Mammary epithelial cell (primary cell): ENCODE measurements at places on chromosomes 6 and 20.

DNA sequence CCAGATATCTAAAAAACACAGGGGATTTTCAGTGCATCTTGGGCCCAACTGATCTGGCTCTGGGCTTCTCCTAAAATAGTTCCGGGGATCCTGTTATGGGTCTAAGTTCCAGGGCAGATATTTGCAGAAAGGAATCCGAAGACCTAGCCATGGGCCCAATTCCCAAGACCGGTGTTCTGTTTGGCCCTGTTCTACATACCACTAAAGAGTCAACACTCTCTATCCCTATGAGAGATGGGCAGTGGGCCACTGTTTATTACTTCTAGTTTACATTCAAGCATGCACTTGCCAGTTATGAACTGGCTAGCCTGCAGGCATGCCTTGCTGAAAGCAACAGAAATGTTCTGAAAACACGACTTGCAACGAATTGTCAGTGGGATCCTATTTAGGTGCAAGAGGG lies 87.4 kb upstream of the PLCB4 start:
- no peak for DNase-seq

- DNase-seq, result no peak
Observed at GRCh38 chr6:124958149-124958548, 4.1 kb upstream of the RNF217 start.

- no peak for DNase-seq
Observed at GRCh38 chr6:41442352-41442672, 103.9 kb upstream of the FOXP4 start.

DNA sequence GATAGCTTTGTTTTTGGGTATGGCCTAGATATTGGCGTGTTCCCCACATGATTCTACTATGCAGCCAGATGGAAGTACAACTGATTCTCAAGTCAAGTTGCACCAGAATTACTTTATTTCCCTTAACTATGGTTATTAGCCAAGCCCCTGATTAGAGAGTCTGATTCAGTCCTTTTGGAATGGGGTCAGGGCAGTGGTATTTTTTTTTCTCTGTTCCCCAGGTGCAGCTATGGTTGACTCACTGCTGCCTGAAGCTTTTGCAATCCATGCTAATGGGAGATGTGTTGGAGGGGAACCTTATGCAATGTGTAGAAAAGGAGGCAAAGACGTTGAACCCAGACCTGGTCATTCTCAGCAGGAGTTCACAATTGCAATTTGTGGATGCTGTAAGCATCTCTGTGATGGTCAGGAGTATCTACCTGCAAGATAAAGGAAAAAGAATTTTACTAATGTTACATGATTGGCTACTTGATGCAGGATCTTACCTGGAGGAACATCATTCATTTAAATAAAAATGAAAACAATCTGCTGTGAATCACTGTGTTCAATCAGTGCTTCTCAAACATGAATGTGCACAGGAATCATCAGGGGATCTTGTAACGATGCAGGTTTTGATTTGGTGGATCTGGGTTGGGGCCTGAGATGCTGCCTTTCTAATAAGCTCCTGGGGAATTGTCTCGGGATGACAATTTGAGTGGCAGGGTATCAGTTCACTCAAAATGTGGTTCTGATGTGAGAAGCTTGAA lies 49.4 kb downstream of the PFDN4 start:
- peak; percentile 92 for DNase-seq

GRCh38 chr20:1906361-1907051 lies 11.3 kb downstream of the SIRPA start:
- no peak for DNase-seq

DNA sequence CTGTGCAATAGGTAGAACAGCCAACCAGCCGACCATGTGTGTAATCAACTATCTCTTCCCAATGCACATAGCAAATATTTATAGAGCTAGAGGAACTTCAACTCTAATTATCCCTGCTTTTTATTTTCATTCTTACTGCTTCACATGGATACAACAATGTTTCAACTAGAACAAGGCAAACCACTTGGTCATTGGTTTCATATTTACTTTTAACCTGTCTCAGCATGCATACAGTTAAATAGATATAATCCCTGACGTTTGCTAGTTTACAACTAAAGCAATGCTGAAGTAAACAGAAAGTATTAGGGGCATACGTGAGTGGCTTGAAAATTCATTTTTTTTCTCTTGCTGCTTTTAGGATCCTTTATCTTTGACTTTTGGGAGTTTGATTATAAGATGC lies 318.5 kb upstream of the MAP3K7 start:
- DNase-seq, result peak; percentile 26

DNA sequence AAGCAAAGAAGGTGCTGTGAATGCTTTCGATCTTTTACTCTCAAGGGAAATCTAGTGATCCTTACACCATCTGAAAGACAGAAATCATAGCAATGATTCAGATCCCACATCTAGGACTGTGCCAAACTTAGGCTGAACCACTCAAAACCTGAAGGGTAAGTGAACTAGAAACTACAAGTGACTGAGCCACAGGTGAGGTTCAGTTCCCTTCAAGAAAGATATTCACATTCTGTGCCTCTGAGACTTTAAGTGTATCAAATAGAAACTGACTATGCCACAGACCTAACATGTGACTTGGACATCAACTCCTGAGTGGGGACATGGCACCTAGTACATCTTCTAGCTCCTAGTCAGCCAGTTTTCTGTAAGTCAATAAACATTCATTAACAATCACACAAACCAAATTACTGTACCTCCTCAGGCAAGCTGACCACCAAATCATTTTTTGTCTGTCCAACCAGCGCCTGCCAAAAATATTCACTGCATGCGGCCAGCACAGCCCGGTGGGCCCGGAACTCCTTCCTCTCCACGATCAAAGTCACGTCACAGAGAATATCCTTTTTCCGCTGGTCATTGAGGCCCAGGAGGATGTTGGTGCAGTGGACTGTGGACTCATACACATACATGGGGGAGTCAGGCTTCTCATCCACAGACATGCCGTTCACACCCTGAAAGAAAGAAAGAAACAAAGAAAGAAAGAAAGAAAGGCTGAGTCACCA lies 114.1 kb downstream of the GJA10 start:
- no peak for DNase-seq
